Stimulated activated CD4-positive, alpha-beta T cell treated with anti-CD3 and anti-CD28 coated beads, Interleukin-4, amount 100 ng/mL, for 1 hour (primary cell): ENCODE measurements at places on chromosomes 2 and 18.

DNA sequence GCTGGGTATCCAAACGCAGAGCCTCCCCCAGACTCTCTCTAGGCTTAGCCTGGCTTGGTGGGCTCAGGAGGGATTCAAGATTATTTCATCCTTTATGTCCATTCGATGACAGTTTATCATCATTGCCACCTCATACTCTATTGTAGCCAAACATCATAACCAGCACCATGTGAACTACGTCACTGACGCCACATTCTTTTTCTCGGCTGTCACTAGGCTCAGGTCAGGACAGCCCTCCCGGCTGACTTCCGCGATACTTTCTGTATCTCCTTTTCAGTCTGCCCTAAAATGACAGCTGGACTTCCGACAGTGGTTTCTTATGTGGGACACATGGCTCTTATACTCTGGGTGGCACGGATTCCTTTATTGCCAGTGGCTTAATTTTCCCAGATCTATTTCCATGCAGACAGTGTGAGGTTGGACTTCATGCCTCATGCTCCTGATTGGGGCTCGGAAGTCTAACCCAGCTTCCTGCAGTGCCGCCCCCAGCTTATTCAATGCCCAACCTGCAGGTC lies 39.8 kb upstream of the SMIM21 start:
- no peak for DNase-seq

GRCh38 chr2:108444941-108445840 lies 3.8 kb upstream of the GCC2 start:
- no peak for DNase-seq

GRCh38 chr2:189835855-189836558 lies 51.8 kb downstream of the PMS1 start:
- DNase-seq = no peak

GRCh38 chr2:43762286-43762685 lies 11.6 kb upstream of the DYNC2LI1 start:
- DNase-seq = no peak

DNA sequence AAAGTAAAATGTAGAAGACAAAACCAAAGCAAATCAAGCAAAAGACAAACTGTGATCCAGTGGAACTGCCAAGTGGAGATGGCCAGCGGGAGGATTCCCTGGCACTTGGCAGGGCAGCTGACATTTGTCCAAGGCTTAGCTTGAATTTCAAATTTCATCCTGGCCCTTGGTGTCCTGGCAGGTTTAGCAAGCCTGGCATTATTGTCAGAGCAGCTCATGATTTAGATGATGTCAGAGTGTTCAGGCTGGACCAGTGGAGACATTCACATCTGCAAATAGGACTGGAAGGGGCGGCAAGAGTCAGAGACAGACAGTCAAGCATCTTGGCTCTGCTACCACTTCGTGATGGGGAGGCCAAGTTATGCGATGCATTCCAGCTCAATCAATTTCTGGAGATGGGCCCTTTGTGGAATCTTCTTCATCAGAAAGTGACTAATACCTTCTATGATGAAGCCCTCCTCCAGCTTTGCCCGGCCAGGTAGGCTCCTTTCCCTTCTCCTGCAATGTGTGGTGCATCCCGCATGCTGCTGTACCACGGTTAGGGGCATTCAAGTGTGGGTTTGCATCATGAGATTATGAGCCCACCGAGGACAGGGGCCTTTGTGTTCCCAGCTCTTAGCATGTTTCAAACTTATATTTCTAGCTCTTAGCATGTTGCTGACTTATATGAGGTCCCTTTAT lies 199.7 kb downstream of the ANKRD30B start:
- no peak for DNase-seq

- no peak for DNase-seq
These were observed 382.2 kb upstream of the TRIB2 start for GRCh38 chr2:12334412-12334966.

DNA sequence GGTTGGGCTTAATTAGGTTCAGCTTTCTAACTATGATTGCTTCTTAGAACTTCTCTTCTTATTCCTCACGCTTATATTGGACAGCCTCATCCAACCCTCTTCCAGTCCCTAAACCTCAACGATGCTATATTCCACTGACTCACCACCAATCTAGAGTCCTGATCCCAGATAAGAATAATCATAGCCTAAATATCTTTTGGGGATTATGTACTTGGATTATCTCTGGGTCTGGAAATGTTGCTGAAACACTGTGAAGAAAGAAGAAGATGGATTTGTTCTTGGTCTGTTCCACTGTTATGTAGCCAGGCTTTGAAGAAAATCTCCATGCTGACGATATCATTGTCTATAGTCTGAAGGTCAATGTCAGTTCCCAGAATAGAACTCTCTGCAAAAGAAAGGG lies 26.9 kb downstream of the DOK1 start:
- DNase-seq = no peak

DNA sequence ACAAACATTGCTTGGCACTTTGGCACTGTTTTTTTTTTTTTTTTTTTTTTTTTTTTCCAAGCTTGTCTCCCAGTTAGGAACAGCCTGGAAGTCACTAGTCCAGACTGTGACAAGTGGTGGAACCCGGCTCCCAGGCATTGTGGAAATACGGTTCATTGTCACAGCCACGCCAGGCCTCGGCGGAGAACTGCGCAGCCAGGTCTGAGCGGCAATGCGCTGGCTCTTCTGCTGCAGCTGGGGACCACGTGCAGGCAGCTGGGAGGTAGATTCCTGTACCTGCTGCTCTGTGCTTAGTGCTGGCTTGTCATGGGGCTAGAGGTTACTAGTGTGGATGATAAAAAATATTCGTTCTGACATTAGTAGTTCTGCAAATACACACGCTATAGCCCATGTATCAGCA lies 5.0 kb downstream of the NTSR2 start:
- no peak for DNase-seq

DNA sequence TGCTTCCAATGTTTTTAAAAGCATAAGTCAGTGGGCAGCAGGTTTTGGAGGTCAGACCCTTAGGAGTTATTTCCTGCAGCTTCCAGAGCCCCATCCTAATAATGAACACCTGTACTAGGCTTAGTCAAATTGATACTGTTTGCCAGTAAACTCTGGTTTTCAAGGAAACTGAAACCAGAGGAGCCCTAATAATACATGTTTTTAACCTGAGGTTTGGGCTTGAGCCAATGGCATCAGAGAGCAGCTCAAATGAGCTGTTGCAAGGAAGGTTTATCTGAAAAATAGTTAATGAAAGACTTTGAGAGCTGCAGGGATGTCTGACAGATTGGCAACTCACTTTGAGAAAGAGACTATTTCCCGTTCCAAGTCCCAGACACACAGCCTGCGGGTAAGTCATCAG lies 54.6 kb downstream of the DCC start:
- no peak for DNase-seq

GRCh38 chr2:147441182-147441581 lies 403.6 kb upstream of the ACVR2A start:
- DNase-seq = no peak

DNA sequence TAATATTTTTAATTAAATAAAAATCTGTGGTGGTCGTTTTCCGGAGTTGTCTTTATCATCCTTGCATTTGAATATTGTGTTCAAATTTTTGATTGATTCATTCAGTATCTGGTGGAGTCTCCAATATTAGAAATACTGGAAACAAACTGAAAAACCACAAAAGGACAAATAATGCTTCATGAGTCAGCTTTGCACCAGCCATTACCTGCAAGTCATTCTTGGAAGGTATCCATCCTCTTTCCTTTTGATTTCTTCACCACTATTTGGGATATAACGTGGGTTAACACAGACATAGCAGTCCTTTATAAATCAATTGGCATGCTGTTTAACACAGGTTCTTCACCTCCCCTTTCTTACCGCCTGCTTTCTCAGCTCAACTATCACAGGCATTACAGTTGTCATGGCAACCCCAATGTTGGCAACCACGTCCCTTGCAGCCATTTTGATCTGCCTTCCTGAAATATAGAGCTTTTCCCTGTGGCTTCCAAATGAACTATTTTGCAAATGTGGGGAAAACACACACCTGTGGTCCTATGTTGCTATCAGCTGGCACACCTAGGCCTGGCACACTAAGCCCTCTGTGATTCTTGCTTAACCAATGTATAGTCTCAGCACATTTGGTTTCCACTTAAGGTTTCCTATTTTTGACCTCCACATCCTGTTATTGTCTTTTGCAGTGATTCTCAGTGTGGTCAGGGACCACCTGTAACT lies 6.5 kb downstream of the CTLA4 start:
- DNase-seq = no peak

DNA sequence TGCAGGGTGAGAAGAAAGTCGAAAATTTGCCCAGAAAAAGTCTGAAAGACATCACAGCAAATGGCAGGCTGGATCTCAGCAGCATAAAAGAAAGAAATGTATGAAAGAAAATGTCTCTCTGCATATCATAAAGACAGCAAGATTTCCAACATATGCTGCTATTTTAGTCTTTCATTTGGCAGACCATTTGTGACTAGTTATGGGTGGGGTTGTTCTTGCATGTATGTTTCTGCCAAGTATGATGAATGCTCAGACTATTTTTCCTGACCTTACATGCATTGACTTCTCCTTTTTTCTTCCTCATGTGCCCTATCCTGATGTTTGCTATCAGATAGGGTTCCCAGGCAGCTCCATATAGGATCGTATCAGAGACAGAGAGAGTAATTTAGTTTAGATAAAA lies 58.5 kb upstream of the PARD3B start:
- no peak for DNase-seq

GRCh38 chr2:235234736-235235135 lies 259.1 kb upstream of the AGAP1 start:
- no peak for DNase-seq

- DNase-seq = no peak
These were observed 174.4 kb upstream of the MEX3C start for GRCh38 chr18:51371929-51372328.

DNA sequence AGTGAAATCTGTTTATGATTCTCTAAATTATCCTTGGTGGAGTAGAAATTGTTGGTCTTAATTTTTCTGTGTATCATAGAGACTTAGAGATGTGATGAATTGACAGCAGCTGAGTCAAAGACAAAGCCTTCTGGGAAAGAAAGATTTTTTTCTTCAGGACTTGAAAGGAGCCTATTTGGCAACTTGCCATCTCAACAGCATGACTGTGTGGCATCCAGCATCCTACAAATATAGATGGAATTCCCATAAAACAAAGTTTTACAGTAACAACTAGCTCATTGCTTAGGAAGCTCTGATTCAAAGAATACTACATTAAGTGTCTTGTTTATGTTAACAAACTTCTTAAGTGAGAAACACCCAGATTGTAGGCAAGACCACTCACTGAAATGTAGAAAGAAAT lies 79.2 kb upstream of the SETBP1 start:
- no peak for DNase-seq

GRCh38 chr2:178271629-178272333 lies 77.5 kb downstream of the OSBPL6 start:
- no peak for DNase-seq

DNA sequence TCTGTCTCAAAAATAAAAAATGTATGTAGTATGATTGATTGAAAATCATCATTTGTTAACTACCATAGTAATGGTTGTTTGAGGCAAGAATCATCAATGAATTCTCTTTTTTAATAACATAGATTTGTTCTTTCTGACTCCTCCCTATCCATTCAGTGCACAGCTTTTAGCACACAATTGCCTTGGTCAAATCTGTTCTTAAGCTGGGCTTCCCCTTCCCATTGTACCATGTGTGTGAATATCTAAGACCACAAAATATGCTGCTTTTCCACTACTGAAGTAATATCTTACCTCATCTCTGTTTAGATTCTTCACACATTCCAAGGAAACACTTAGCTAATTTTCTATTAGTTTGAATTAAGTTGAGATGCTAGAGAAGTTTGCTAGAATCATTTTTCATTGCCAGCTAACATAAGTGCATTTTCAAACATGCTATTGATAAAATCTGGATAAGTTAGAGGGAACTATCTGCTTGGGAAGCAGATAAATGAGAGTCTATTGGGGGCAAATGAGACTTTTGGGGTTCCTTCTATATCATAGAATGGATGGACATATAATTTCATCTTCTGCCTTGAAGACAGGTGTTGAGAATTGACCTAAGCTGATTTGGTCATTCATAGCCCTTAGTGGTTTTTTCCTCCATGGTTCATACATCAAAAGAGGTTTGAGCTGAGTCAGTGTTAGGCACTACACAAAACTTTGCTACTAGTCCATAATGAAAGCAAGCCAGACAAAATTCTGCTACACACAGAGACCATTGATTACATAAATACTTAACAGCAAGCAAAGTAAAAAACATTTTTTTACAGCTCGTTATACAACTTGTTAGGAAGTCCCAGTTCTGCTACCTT lies 231.9 kb downstream of the PLCL1 start:
- no peak for DNase-seq

DNA sequence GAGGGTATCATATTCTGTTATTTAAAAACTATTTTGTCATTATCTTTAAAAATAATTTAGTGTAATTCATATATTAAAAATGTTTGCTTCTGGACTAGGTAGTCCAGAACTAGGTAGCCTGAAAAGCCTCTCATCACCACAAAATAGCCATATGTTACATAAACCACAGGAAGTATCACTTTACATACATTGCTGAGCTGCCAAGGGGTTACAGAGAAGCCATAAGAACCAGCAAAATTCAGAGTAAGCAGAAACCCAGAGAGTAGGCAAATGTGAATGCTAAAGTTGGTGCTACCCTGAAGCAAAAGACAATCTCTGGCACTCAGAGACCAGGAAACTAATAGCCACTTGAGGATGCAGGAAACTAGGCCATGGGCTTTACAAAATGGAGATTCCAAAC lies 60.9 kb downstream of the LOXHD1 start:
- no peak for DNase-seq

- no peak for DNase-seq
These were observed 126.0 kb upstream of the ACVR2A start for GRCh38 chr2:147718831-147719230.

- no peak for DNase-seq
These were observed 179.4 kb upstream of the ZFP36L2 start for GRCh38 chr2:43405829-43406228.

DNA sequence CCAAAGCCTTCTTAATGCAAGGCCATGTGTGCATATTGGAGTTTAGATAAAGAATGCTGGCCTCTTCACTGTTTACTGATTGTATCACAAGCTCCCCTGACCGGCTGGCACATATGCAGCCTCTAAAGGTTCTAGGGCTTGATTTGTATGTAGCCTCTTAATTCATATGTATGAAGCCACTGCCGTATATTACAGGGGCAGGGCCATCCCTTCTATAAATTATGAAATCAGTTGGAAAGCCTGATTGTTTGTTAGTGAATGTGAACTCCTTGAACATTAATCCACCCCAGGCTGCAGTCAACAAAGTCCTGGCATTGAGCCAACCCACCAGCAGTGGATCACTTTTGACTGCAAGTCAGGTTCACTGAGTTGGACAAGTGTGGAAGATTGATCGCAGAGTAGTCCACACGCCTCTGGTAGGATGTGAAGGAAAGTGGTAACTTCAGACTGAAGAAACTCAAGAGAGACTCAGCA lies 61.6 kb upstream of the PARD3B start:
- no peak for DNase-seq

DNA sequence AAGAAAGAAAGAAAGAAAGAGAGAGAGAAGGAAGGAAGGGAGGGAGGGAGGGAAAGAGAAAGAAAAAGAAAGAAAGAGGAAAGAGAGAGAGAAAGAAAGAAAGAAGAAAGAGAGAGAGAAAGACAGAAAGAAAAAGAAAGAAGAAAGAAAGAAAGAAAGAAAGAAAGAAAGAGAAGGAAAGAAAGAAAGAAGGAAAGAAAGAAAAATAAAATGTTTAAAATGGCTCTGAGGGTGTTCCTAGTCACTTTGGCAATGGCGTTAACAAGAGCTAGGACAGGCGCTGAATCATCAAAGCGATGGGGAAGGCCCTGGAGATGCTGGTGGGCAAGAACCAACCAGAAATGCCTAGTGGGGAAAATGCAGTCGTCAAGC lies 77.8 kb upstream of the GPC1 start:
- no peak for DNase-seq
